Transverse colon (tissue), 4 donors: ENCODE measurements at places on chromosomes 3 and 15. TPM values are rescaled to one million over a fixed set of nuclear protein-coding genes. Genes with fewer than 3 reads are reported as not detected.

Gene GPR15
- total RNA-seq, result 6.6 TPM

Gene CCR2
- not detected for total RNA-seq

GRCh38 chr3:131038326-131038725 lies 11.6 kb downstream of the NEK11 start:
- DNase-seq, result no peak

DNA sequence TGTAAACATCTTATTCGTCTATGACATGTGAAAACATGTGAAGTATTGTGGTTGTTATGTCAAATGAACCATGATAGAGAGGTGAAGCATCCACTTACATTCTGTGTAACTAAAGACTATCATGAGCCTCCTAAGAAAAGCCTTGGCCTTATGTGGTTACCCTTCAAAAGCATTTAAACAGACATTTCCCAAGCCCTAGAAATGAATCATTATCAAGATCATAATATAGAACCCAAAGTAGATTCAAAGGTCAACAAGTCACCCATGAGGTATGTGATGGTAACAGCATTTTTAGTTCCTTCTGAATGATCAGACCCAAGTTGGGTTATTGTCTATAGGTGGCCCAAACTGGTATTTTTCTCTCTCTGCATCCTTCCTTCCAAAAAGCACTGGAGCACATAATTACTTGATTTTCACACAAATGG lies 408.0 kb downstream of the TBL1XR1 start:
- no peak for DNase-seq

DNA sequence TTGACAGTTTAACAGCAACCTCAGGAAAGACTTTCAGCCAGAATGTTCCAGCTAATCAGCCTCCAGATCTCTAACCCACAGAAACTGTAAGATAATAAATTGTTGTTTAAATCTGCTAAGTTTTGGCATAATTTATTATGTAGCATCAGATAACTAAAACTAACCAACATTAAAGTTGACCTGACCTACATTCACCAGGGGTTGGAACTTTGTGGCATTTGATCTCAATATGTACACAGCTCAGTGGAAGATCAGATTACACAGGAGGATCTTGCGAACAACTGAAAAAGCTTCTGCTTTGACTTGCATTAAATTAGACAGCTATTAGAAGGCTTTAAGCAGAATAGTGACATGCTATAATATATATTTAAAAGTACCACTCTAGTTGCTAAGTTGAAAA lies 91.4 kb upstream of the POU1F1 start:
- no peak for DNase-seq
